ENCODE measurements at places on chromosomes 2 and 18.

- DNase-seq = no peak
These were observed 454.0 kb upstream of the HS6ST1 start for GRCh38 chr2:128772671-128773070.

- no peak for DNase-seq
These were observed 33.1 kb downstream of the KLHL29 start for GRCh38 chr2:23418056-23418455.

DNA sequence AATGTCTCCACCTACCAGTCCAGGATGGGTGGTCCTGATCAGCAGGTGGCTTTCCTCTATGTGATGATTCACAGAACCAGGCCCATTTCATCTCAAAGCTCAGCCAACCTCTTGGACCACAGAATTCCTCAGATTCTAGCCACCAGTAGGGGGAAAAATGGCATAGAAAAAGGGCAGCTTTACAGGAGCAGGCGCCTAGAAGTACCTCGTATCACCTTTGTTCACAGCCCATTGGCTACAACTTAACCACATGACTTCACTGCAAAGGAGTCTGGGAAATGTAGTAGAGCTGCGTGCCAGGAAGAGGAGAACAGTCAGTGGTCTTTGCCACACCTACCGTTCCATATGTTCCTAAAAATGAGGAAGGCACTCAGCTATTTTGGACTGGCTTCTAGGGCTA, 62.8 kb upstream of the DTNA start:
- DNase-seq = no peak

DNA sequence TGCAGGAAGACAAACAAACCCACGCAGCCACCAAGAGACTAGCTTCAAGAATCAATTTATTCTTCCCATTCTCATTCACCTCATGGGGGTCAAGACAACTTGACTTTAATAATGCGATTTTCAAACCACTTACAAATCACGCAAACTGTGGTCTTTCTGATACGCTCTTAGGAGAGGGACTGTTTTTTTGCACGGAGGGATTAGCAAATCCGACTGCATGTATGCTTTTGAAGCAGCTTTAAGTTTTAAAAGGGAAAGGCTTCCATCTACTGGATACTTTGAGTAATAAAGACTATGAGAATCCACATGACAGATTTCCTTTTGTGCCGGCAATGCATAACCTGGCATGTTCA, 322.9 kb upstream of the KCNJ3 start:
- DNase-seq = peak; percentile 33

DNA sequence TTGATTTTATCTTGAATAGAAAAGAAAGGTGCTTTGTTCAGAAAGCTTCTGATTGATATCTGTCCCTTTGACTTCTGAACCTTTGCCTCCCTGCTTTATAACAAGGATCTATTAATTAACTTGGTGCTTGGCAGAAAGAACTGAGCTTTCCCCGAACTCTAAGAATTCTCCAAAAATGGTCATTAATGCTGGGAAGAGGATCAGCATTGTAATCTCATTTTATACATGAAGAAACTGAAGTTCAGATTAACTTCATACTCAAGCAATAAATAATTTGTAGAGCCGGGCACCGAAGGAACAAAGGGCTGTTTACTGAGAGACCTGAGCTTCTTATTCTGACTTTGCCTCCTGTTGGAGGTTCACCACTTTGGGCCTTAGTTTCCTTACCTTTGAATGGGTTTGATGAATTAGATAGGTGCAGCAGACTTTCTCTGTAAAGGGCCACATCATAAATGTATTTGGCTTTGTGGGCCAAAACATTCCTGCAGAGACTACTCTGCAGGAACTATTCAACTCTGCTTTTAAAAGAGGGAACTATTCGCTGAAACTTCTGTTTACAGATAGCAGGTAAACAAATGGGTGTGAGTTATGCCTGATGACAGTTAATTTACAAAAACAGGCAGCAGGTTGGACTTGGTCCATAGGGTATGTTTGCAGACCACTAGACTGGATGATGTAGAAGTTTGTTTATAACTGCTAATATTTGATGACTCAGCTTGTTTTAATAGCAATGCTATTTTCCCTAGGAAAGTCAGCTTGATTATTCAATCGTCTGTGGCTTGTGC, 272.9 kb downstream of the TGIF1 start:
- DNase-seq = no peak
